ENCODE measurements at places on chromosomes 5 and 9.

GRCh38 chr9:134299883-134300282, 26.4 kb upstream of the RXRA start:
- no peak for DNase-seq

- no peak for DNase-seq
These were observed 8.4 kb upstream of the RIC1 start for GRCh38 chr9:5620494-5620893.

GRCh38 chr5:169527066-169527465, 56.5 kb upstream of the SPDL1 start:
- DNase-seq, result no peak

DNA sequence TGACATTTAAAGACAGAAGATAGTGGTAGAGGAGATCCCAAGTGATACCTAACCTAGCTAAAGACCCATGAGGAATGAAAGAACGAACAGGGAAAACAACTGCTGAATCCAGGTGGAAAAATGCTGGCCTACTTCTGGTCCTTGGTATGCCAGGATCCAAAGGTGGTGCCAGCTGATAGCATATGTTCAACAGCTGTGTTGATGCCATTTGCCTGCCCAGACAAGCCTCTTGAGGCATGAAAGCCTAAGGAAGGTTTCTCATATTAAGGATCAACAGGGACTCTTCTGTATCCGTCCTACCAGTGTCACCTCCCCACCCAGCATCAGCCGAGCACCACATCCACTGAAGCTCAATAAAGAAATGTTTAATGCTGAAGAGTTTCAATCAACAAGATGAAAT, 225.7 kb upstream of the DMRT1 start:
- DNase-seq, result no peak

- DNase-seq, result no peak
These were observed 164.6 kb downstream of the FBXO4 start for GRCh38 chr5:42089705-42090104.

DNA sequence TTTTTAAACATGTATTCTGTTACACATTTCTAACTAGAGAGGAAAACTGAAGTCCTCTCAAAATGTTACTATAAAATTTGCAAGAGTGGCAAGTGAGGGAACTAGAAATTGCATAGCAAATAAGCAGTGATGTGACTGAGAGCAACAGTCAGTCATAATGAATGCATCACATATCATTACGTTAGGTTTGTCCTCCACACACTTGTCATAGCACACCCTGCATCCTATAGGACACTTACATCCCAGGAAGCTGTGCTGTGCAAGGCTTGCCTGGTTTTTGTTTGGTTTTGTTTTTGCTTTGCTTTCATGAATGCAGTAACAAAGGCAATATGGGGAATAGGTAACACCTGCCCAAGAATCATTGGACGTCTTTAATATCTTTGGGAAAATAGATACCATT, 10.8 kb downstream of the NFIB start:
- DNase-seq, result no peak

DNA sequence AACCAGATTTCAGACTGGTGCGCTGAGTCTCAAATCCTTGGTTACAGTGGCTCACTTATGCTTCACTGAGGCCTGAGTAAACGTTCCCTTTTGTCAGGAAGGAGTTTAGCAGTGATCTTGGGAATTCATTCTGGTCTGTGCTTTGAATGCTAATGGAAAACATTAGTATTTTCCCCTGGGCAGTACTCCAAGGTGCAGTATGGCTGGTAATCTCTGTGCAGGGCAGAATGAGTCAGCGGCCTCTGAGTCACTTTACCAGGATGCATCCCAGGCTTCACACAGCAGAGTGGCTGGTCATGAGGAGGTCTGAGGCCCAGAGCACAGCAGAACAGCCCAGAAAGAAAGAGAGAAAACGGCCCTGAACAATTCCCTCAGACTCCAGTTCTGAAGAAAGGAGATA, 54.0 kb downstream of the PCA3 start:
- DNase-seq, result peak; percentile 20

DNA sequence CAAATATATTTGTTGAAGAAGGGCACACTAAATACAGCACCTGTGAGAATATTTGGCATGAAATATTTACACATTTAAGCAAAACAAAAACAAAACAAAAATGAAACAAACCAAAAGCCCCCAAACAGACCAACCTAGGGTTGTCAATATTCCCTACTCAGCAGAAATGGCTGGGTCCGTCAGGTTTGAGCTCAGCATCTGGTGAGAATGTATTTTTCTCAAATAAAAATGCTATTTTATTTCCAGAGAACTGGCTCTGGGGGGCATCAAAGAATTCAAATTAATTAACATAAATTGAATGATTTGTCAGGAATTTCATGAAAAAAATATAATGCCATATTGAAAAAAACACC, 142.8 kb upstream of the COL5A1 start:
- DNase-seq, result no peak

- DNase-seq, result no peak
These were observed 796.2 kb downstream of the TLE1 start for GRCh38 chr9:80893190-80893589.

DNA sequence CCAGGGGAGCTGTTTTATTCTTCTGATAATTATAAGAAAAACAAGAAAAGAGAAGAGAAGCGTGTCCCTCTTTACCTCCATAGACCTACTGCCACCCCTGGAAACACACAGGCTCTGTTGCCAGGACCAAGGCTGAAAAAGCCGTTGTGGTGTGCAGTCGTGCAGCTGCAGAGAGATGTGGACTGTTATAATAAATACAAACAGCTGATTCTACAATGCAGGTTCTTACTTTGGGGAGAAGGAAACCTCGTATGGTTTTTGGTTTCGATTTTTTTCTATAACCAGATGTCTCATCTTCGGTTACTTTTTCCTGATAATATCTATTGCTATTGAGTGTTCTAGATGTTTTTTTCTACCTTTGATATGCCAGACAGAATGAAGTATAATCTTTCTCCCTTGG, 28.1 kb downstream of the FYB1 start:
- no peak for DNase-seq

DNA sequence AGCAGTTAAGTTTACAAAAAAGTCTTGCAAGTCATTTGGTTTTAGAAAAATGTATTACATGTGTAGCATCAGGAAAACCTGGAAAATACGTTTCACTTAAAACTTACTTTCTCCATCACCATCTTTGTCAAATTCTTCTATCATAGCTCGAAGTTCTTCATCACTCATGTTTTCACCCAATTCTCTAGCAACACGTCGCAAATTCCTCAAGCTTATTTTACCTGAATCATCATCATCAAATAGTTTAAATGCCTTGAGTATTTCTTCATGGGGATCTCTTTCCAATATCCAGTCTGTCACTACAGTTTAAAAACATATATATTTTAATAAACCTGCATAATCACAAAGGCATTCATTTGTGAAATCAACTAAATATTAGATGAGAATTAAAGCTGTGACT, 10.3 kb downstream of the CETN3 start:
- no peak for DNase-seq

GRCh38 chr5:87560528-87560927, 147.8 kb upstream of the CCNH start:
- no peak for DNase-seq
